ENCODE measurements at places on chromosomes 3 and 15. TPM values are rescaled to one million over a fixed set of nuclear protein-coding genes. Genes with fewer than 3 reads are reported as not detected.

DNA sequence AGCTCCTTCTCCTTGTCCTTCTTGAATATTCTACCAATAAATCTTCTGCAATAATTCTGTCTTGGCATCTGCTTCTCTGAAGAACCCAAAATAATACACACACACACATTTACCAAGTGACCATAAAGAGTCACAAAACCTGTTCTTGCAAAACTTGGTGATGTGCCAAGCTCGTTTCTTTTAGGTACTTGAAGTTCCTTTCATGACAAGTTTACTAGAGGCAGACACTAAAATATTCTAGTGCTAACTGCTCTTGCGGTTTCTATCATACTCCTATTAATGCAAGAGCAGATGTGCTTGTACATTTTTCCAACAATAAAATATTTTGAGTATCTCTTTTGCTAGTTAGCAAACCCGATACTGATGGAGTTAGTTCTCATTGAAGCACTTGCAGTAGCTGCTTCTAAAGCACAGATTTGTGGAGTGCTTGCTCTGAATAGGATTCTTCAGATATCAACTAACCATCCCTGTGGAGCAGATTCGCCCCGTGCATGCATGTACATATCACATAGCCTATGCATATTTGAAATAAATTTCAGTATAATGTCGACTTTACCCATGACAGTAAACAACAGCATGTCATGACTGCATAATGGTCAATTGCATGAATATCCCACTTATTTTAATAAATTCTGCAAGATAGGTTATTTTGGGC is 23.2 kb downstream of the HHLA2 start:
- no peak for DNase-seq

DNA sequence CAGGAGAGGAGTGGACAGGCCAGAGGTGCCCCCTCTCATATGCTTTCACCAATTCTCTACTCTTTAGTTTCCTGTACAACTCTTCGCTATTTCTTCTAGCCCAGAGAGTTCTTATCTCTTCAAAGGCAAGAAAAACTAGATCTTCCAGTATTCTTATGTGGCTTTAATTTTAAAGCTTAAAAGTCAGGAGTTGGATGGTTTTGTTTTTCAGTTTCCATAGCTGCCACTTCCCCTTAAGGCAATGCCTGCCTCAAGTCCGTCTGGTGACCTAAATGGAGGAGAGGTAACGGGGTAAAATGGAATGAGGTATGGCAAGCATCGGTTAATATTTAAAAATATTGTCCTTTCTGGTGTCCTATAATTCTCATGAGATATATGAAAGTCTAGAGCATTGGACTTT is 11.4 kb upstream of the VGLL3 start:
- DNase-seq: no peak

DNA sequence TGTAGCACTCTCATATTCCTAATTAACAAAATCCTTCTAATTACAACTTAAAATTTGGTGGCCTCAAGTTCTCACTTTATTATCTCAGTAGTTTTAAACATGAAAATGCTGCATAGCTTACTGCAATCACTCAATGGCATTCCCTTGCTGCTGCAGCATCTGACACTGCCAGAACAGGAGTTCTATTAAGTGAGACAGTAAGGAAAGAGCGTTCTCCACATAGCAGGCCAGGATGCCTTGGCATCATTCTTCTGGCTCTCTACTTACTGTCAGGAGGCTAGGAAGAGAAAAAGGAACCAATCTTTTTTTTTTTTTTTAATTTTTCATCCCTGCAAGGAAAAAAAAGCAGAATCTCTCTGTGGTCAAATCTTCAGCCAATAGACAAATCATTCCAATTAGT is 3.2 kb downstream of the CNBP start:
- DNase-seq: no peak

DNA sequence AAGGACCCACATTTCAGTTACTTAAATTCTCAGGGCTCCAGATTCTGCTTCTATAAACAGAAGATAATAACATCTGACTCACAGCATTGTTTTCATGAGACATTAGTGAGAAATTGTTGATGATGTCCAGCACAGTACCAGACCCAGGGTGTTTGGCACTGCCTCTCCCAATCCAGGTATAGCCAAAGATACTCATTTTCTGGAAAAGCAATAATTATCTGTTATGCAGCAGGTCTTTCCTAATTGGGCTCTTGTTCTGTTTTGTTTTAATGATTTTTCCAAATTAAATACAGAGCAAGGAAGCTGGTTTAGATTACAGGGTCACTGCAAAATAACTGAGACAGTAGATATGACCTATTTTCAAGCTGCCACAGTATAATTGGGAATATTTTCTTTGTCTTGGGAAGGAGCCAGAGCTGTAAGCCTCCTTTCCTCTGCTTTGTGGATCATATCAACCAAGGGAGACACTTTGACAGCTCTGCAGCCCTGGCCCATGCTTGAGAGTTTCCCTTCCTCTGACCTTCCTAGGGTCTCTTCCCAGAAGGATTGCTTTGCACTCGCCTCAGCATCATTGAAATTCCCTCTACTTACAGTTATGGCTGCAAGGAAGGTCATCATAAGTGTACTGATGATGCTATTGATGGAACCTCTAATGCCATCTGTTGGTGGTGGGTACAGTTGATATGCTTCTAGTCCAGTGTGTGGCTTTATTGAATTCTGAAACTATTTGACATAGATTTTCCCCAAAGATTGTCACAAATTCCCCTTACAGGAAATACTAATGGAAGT is 522.4 kb upstream of the ADAMTS9 start:
- DNase-seq: no peak

DNA sequence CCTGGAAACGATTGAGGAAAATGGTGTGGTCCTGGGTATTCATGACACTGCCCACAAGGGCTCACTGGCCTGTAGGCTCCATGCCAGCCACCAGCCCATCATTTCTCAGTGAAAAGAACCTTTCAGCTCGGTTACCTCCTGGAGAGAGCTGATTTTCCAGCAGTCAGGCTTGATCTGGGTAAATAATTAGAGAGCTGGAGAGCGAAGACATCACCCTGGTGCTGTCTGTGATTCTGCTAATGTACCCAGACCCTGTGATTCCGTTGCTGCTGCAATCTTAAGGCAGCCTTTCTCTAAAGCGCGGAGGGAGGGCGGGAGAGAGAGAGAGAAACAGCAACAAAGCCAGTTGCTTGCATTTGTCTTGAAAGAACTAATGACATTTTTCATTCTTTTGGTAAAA is 221.9 kb upstream of the TOPAZ1 start:
- DNase-seq: no peak

IL17RB gene
- total RNA-seq: 0.33 TPM

LRIG1 gene
- total RNA-seq: 22.7 TPM

CTXN2 gene
- 0.05 TPM for total RNA-seq

CXCR6 gene
- 0.42 TPM for total RNA-seq

GHRL gene
- 0.30 TPM for total RNA-seq

All from activated CD4-positive, alpha-beta T cell treated with anti-CD3 and anti-CD28 coated beads for 36 hours (primary cell).